Activated B cell treated with CpG ODN at 0.5 μM for 24 hours (primary cell): ENCODE measurements at places on chromosomes 16 and 17. TPM values are rescaled to one million over a fixed set of nuclear protein-coding genes. Genes with fewer than 3 reads are reported as not detected.

- H3K4me3 ChIP-seq = no peak overlapping the region
- H3K4me1 ChIP-seq = peaks cover 8% of the 10 kb centered on the region
Measured at GRCh38 chr17:31163091-31163781, 68.5 kb downstream of the NF1 start.

DNA sequence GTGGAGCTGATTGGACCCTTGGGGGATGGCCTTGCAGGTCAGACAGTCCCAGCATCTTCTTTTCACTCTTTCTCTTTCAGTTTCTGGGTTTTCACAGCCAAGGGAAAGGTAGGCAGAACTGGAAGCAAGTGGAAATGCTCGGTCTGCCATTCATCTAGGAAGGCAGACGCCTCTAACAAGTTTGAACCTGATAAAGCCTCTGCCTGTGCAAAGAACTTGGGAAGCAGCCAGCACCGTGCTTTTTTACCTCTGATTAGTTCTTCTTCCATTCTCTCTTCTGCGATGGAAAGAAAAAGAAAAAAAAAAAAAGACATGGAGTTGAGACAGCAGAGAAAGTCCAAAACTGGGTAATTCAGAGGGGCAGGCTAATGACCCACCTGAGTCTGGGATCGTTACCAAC, 997.8 kb upstream of the EEF2KMT start:
- H3K27ac ChIP-seq = no peak overlapping the region
- H3K36me3 ChIP-seq = no peaks in the 10 kb centered on the region
- no peaks in the 10 kb centered on the region for H3K27me3 ChIP-seq

- H3K4me1 ChIP-seq = no peaks in the 10 kb centered on the region
- no peak overlapping the region for H3K4me3 ChIP-seq
- H3K36me3 ChIP-seq = no peaks in the 10 kb centered on the region
- no peak for DNase-seq
- H3K27me3 ChIP-seq = peaks cover 7% of the 10 kb centered on the region
- H3K27ac ChIP-seq = no peak overlapping the region
Measured at GRCh38 chr17:80164185-80164584, 5.6 kb upstream of the CARD14 start.

- no peaks in the 10 kb centered on the region for H3K36me3 ChIP-seq
- H3K27ac ChIP-seq = no peak overlapping the region
- H3K27me3 ChIP-seq = no peaks in the 10 kb centered on the region
- no peak overlapping the region for H3K4me3 ChIP-seq
- H3K4me1 ChIP-seq = no peaks in the 10 kb centered on the region
Measured at GRCh38 chr16:19375561-19376158, 42.0 kb upstream of the TMC5 start.

DNA sequence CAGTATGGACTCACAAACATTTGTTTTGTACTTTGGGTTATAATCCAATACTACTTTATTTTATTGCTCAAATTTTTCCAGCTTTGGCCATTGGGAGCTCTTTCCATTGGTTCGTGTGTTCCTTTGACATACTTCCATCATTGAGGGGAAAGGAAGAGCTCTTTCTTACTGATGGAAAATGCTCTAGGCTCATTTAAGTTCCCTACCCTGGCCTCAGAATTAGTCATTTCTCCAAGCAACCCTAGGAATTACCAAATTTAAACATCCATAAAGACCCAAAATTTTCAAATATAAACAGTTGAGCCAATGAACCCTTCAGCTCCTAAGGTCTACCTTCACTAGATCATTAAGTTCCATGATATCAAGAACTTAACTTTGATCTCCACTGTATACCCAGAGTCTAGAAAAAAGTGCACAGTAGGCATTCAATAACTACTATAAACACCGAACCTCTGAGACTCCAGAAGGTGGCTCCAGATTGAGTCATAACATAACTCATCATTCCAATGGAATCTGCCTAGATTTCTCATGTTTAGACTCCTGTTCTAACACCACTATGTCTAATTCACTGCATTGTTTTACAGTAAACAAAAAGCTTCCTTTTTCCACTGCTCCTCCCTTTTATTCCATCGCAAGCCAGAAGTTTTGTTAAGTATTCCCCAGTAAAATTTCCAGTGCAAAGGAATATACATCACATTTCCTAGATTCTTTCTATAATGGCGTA, 39.0 kb downstream of the SMURF2 start:
- peaks cover 12% of the 10 kb centered on the region for H3K36me3 ChIP-seq
- no peaks in the 10 kb centered on the region for H3K27me3 ChIP-seq
- H3K27ac ChIP-seq = no peak overlapping the region
- no peak overlapping the region for H3K4me3 ChIP-seq
- peaks cover 15% of the 10 kb centered on the region for H3K4me1 ChIP-seq

DNA sequence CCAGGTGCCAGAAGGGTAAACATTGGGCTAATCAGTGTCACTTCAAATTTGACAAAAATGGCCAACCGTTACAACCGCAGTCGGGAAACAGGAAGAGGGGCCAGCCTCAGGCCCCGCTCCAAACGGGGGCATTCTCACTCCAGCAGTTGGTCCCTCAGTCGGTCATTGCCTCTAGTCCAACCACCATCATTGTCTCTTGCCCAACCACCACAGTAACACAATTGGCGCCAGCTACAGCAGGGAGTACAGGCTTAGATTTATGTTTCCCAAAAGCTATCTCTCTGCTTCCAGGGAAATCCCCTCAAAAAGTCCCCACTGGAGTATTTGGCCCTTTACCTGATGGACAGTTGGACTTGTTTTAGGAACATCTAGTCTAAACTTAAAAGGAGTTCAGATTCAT, 20.3 kb downstream of the ALOX15B start:
- peaks cover 30% of the 10 kb centered on the region for H3K27me3 ChIP-seq
- no peak for DNase-seq
- H3K36me3 ChIP-seq = no peaks in the 10 kb centered on the region
- H3K4me3 ChIP-seq = no peak overlapping the region
- H3K27ac ChIP-seq = no peak overlapping the region
- H3K4me1 ChIP-seq = peaks cover 25% of the 10 kb centered on the region

DNA sequence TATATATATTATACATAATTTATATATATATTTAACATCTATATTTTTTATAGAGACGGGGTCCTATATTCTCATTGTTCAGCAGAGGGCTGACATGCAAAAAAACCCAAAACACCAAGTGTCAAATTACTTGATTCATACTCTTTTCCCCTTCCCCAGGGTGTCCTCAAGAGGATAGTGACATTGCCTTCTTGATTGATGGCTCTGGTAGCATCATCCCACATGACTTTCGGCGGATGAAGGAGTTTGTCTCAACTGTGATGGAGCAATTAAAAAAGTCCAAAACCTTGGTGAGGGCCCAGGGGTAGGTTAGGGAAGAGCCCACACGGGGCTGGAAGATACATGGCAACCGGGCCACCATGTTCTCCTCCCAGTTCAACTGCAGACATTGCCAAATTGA, 11.0 kb downstream of the ITGAM start:
- peaks cover 33% of the 10 kb centered on the region for H3K4me1 ChIP-seq
- DNase-seq = no peak
- peaks cover 59% of the 10 kb centered on the region for H3K36me3 ChIP-seq
- H3K27me3 ChIP-seq = no peaks in the 10 kb centered on the region
- H3K27ac ChIP-seq = no peak overlapping the region

DNA sequence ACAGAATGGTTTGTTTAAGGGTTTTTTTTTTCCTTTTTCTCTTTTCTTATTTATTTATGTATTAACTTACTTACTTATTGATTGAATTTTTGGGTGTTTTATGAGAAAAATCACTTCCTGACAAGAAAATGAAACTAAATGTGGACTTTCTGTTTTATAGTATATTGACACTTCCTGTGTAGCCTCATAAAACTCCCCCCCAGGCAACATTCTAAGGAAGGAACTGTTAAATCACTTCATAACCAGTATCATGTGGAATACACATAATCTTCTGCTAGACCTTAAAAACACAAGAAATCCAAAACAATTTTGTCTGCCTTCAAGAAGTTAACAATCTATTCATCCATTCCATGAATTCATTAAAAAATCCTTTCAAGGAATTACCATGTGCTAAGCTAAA, 164.1 kb upstream of the TOM1L1 start:
- no peaks in the 10 kb centered on the region for H3K27me3 ChIP-seq
- H3K36me3 ChIP-seq = no peaks in the 10 kb centered on the region
- H3K27ac ChIP-seq = no peak overlapping the region
- H3K4me1 ChIP-seq = no peaks in the 10 kb centered on the region
- H3K4me3 ChIP-seq = no peak overlapping the region

GRCh38 chr17:34391241-34391640, 28.2 kb upstream of the CCL1 start:
- H3K4me1 ChIP-seq = peaks cover 10% of the 10 kb centered on the region
- H3K36me3 ChIP-seq = no peaks in the 10 kb centered on the region
- no peak overlapping the region for H3K4me3 ChIP-seq
- DNase-seq = no peak
- H3K27ac ChIP-seq = no peak overlapping the region
- no peaks in the 10 kb centered on the region for H3K27me3 ChIP-seq

GRCh38 chr17:58313815-58314705, 14.5 kb downstream of the TSPOAP1 start:
- no peak overlapping the region for H3K27ac ChIP-seq
- H3K4me1 ChIP-seq = peaks cover 15% of the 10 kb centered on the region
- no peak overlapping the region for H3K4me3 ChIP-seq
- H3K36me3 ChIP-seq = no peaks in the 10 kb centered on the region

DNA sequence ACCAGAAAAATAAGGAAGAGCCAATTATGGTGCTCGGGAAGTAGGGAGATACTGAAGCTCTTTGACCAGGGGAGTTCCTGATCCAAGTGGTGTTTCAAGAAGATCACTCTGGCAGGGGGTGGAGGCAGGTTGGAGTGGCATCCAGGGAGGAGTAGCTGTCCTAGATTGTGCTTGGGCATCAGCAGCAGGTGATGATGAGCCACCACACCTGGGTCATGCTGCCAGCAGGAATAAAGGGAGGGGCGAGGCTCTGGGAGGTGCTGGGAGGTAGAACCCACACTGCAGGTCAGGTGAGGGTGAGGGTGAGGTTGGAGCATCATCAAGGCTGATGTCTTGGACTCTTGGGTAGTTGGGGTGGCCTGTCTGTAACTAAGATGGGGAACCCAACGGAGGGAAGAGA, 35.4 kb upstream of the ADGRG1 start:
- H3K4me3 ChIP-seq = no peak overlapping the region
- no peak overlapping the region for H3K27ac ChIP-seq
- H3K27me3 ChIP-seq = peaks cover 11% of the 10 kb centered on the region
- H3K4me1 ChIP-seq = peaks cover 21% of the 10 kb centered on the region
- no peak for DNase-seq
- peaks cover 2% of the 10 kb centered on the region for H3K36me3 ChIP-seq

DNA sequence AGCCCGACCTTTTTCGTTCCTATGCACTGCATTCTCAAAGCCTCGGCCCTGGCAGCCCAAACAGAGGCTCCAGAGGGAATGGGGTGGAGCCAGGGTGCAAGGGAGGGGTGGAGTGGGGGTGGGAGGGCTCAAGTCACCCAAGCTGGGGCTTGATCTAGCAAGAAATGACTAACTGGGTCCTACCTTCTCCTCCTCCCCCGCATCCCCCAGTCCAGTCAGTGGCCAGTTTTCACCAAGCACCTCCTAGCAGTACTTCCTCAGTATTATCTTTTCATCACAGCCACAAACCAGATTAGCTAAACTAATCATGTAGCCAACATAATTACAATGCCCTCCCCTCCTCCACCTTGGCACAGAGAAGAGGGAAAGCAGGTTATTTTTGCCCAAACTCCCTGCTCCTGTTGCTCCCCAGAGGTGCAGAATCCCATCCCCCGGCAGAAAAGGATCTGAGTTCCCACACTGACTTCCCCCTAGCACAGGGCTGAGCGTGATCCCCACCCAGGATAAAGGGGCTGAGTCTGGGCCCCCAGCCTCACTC, 2.2 kb downstream of the JUP start:
- no peaks in the 10 kb centered on the region for H3K27me3 ChIP-seq
- no peaks in the 10 kb centered on the region for H3K36me3 ChIP-seq
- peak overlapping the region; percentile 56 for H3K4me3 ChIP-seq
- peaks cover 61% of the 10 kb centered on the region for H3K4me1 ChIP-seq
- H3K27ac ChIP-seq = peak overlapping the region; percentile 50

DNA sequence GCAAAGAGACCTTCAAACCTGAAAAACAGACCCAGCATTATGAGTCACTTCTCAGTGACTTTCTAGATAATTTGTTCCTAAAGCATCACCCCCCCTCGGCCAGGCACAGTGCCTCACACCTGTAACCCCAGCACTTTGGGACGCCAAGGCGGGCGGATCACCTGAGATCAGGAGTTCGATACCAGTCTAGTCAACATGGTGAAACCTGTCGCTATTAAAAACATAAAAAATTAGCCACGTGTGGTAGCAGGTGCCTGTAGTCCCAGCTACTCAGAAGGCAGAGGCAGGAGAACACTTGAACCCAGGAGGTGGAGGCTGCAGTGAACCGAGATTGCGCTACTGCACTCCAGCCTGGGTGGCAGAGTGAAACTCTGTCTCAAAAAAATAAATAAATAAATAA, 24.3 kb upstream of the RNPS1 start:
- H3K4me3 ChIP-seq = no peak overlapping the region
- H3K27ac ChIP-seq = no peak overlapping the region
- DNase-seq = no peak

- no peak for DNase-seq
- no peaks in the 10 kb centered on the region for H3K27me3 ChIP-seq
- no peak overlapping the region for H3K4me3 ChIP-seq
Measured at GRCh38 chr17:29687596-29687995, 64.9 kb upstream of the CORO6 start.

DNA sequence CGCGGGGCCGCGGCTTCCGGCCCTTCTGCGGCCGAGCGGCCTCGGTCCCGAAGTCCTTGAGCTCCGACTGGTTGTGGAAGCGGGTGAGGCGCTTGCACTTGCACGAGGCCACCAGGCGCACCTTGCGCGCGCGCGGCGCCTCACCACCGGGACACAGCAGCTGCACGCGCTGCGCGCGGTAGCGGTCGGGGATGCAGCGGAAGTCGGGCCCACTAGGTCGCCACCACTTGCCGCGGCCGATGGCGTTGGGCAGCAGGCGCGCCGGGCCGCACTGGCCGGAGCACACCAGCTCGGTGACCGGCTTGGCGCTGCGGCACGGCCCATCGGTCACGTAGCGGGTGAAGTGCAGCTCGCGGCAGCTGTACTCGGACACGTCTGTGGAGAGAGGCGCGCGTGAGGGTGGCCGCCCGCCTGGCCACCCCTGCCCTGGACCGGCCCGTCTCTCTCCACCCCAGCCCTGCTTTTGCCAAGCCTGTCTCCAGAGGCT, 3.2 kb downstream of the SOST start:
- peaks cover 53% of the 10 kb centered on the region for H3K27me3 ChIP-seq
- DNase-seq = no peak
- H3K4me3 ChIP-seq = no peak overlapping the region

- no peaks in the 10 kb centered on the region for H3K27me3 ChIP-seq
- DNase-seq = no peak
- peaks cover 34% of the 10 kb centered on the region for H3K4me1 ChIP-seq
- peak overlapping the region; percentile 46 for H3K27ac ChIP-seq
- H3K36me3 ChIP-seq = peaks cover 32% of the 10 kb centered on the region
Measured at GRCh38 chr16:12087901-12088421, 111.4 kb downstream of the SNX29 start.

- DNase-seq = peak; percentile 73
- H3K27ac ChIP-seq = peak within 1 kb of the TSS; percentile 61
- peaks cover 2% of the 10 kb centered on the region for H3K36me3 ChIP-seq
- H3K27me3 ChIP-seq = no peaks in the 10 kb centered on the region
Measured at GRCh38 chr17:75587675-75588595, at the start of gene MYO15B. Gene MYO15B (plus strand): TSS chr17:75587800. CDS start chr17:75588058, 258 bp downstream.

GRCh38 chr16:57462978-57463362, 491 bp downstream of the POLR2C start:
- peak overlapping the region; percentile 100 for H3K4me3 ChIP-seq
- H3K27me3 ChIP-seq = no peaks in the 10 kb centered on the region
- H3K36me3 ChIP-seq = peaks cover 72% of the 10 kb centered on the region
- peak overlapping the region; percentile 99 for H3K27ac ChIP-seq

The NHLRC4 gene
- 0.83 and 1.0 TPM in 2 replicates for total RNA-seq

The C16orf74 gene
- total RNA-seq = 16.1 and 18.3 TPM in 2 replicates

The MT1A gene
- total RNA-seq = not detected in 2 replicates

The RAPGEFL1 gene
- total RNA-seq = 4.9 and 7.0 TPM in 2 replicates

The SLC5A10 gene
- total RNA-seq = not detected in 2 replicates

The CLDN7 gene
- total RNA-seq = 1.1 and 1.8 TPM in 2 replicates

The BRIP1 gene
- total RNA-seq = 2.0 and 2.5 TPM in 2 replicates
